Activated CD4-positive, alpha-beta T cell treated with anti-CD3 and anti-CD28 coated beads for 4 hours (primary cell): ENCODE measurements at places on chromosomes 7 and 10.

GRCh38 chr7:148334959-148335577 lies 255.5 kb upstream of the C7orf33 start:
- DNase-seq: no peak

- no peak for DNase-seq
Observed at GRCh38 chr7:50658696-50659095, 93.5 kb upstream of the DDC start.

GRCh38 chr10:128377988-128378387 lies 251.8 kb upstream of the MKI67 start:
- no peak for DNase-seq

GRCh38 chr10:110686047-110686446 lies 41.9 kb downstream of the RBM20 start:
- DNase-seq: no peak

DNA sequence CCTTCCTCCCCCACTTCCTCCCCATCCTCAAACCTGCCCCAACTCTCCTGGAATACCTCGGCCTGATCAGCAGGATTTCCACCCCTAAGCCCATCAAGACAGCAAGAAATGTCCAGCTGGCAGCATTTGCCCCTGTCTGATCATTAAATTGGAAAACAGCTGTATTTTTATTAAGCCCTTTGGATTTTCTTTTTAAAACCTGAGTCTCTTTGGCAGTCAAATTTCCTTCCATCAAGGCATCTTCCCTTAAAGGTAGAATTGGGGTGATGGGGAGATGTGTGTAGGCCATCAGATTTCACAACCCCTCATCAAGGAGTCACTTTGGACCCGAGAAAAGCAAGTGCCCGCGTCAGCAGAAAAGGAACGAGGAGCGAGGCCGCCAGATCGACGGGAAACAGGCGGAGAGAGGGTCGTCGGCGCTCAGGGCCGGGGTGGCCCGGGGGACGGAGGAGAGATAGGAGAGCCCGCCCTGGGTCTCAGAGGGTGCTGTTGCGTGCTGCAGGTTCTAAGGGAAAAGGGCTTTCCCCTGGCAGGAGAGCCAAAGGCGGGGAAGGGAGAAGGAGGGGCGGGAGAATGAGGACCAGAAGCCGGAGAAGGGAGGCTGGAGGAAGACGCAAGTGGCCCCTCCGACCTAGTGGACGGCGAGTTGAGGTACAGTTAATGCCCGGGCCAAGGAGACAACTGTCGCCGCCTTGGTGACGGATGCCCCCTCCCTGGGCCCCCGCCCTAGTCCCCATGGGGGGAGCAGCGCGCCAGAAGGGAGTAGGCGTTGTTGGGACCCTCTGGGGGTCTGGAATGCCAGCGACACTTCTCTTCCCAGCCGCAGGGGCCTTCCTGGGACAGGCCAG lies 11.5 kb upstream of the GATA3 start:
- no peak for DNase-seq
